H9 (cell line): ENCODE measurements at places on chromosomes 13 and 19. TPM values are rescaled to one million over a fixed set of nuclear protein-coding genes. Genes with fewer than 3 reads are reported as not detected.

LINGO3 gene
- total RNA-seq: 0.28 and 0.61 TPM in 2 replicates

DIS3 gene
- 47.3 and 48.1 TPM in 2 replicates for total RNA-seq

MADCAM1 gene
- 0.72 and 1.2 TPM in 2 replicates for total RNA-seq

KCNRG gene
- total RNA-seq: 0.64 and 0.74 TPM in 2 replicates

BEST2 gene
- total RNA-seq: 1.6 and 2.0 TPM in 2 replicates

CLDN10 gene
- 20.7 and 20.9 TPM in 2 replicates for total RNA-seq
